ENCODE measurements at places on chromosomes 5 and 9. TPM values are rescaled to one million over a fixed set of nuclear protein-coding genes. Genes with fewer than 3 reads are reported as not detected.

Gene PRDM9
- not detected for total RNA-seq

Gene PCDHB14
- 0.11 TPM for total RNA-seq

Gene IFNA2
- not detected for total RNA-seq

Gene TMOD1
- total RNA-seq: 0.87 TPM

Gene RNF183
- total RNA-seq: 0.37 TPM

Gene ZNF189
- total RNA-seq: 25.5 TPM

Gene HEMGN
- total RNA-seq: not detected

Gene ALG2
- total RNA-seq: 34.4 TPM

Gene IFNB1
- not detected for total RNA-seq

Gene MAN1B1
- 73.2 TPM for total RNA-seq

Gene IRF1
- 24.7 TPM for total RNA-seq

Data from uterine smooth muscle cell (primary cell).